HCEC 1CT (cell line): ENCODE measurements at places on chromosomes 1 and 21.

- no peak for DNase-seq
These were observed 23.2 kb upstream of the SPATA6 start for GRCh38 chr1:48495166-48495565.

- no peak for DNase-seq
These were observed 480.3 kb downstream of the MRPL39 start for GRCh38 chr21:25127007-25127406.

DNA sequence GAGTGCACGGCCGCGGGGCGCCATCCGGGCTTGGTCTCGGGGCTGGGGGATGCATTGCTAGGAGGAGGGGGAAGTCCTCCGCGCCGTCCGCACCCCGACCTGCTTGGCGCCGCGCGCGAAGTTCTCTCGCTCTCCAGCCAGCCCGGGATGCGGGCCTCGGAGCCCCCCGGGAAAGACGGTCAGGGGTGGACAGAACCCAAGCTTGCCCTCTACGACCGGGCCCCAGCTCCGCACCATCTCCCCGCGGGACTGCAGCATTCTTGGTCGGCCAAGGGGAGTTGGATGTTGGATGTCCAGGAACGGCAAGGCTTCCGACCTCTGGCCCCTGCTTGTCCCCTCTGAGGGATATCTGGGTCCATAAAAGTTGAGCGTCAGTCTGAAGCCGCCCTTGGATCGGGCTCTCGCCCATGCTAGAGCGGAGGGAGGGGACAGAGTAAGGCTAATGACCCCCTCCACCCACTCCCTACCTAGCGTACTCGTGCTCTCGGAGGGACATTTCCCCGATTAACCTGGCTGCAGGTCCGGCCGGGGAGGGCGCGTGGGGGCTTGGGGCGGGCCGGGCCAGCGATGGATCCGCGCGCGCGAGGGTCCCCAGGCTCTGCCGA, 522 bp downstream of the DISP3 start:
- DNase-seq: no peak

- DNase-seq: peak; percentile 38
These were observed 247.1 kb downstream of the COL11A1 start for GRCh38 chr1:102861247-102861646.

GRCh38 chr1:64581843-64582185, 111.9 kb downstream of the CACHD1 start:
- no peak for DNase-seq

DNA sequence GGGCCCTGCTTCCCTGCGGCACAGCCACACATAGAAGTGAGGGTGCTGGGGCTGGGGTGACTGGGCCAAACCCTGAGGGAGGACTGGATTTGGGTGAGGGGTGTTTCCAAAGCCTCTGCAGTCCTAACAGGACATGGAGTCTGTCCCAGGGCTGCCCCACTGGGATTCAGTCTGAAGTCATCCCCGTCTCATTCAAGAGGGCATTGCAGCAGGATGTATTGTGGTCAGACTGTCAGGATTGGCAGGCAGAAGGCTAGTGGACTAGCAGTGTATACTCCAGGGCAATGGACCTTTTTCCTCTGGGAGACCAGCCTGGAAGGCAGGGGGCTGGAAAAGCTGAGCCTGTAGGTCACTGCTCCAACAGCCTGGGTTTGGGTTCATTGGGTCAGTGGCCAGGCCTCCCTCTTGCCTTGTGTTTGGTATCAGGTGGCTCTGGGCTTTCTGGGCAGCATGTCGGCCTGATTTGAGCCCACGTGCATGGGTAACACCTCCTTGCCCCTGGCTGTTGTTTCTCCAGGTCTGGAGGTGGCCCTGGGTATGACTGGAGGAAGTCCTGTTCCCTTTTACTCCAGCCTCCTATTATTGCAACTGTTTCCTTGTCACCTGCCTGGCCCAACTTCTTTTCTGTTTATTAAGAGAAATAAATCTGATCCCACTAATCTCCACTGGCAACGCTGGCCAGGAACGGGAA, 41.0 kb upstream of the SYNC start:
- no peak for DNase-seq

DNA sequence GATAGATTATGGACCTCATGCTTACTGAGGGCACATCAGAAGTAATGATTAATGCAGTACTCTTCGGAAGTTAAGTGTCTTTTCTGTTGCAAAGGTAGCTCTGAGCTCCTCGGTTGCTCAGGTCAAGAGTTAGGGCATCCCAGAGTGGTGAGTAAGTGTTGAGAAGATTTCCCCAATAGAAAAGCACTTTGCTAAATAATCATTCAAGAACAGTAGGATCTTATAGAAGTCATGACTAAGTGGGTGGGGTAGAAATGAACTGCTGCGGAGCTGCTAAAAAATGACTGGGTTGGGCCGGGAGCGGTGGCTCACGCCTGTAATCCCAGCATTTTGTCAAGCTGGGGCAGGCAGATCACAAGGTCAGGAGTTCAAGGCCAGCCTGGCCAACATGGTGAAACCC, 648.6 kb upstream of the CAMK1G start:
- no peak for DNase-seq

DNA sequence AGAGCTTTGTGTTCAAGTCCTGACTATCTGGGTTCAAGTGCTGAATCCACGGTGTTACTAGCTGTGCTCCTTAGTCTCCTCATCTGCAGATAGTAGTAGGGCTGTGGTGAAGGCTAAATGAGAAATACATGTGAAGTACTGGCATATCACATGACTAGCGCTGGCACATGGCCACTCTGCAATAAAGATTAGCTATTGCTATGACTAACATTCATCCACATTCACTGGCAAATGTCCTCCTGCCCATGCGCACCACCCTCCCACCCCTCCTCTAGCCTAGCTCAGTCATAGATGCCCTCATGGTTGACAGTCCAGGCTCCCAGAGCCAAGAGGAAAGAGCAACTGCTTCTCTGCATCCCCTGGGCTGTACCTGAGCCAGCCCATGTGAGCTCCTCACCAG, 8.5 kb upstream of the COL8A2 start:
- peak; percentile 87 for DNase-seq

DNA sequence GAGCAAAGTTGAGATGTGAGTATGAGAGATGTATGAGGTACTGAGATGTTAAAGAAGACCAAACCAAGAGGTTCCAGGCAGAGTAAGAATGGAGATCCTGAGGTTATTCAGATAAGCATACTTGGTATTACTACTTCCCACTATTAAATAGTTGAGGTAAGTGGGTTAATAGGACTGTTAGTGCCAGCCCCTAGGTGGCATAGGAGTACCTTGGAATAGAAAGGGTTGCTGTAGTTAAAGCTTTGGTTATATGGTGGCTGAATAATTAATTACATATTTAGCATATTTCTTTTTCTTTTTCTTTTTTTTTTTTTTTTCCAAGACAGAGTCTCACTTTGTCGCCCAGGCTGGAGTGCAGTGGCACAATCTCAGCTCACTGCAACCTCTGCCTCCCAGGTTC, 397.9 kb upstream of the TMPRSS15 start:
- no peak for DNase-seq

DNA sequence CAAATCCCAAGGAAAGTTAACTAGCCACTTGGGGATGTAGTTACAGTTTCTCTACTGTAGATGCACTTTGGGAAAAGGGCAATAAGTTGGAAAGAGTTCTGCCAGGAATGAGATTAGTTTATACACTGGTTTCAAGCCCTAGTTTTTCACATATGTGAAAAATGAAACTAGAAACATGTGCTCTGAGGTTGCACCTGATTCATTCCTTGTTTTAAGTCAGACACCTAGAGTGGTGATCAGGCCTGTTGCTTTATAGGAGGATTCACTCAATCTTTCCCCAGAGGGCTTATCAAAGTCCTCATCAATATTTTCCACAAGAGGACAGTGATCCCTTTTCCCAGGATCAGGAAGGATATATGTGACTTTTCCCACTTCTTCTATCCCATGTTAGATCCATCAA, 515.9 kb upstream of the PKN2 start:
- DNase-seq: no peak

- no peak for DNase-seq
These were observed 172.5 kb downstream of the PLPP3 start for GRCh38 chr1:56406821-56407220.

GRCh38 chr1:31529999-31530684, 46.2 kb upstream of the TINAGL1 start:
- DNase-seq: no peak
